ENCODE measurements at places on chromosomes 1 and 21.

DNA sequence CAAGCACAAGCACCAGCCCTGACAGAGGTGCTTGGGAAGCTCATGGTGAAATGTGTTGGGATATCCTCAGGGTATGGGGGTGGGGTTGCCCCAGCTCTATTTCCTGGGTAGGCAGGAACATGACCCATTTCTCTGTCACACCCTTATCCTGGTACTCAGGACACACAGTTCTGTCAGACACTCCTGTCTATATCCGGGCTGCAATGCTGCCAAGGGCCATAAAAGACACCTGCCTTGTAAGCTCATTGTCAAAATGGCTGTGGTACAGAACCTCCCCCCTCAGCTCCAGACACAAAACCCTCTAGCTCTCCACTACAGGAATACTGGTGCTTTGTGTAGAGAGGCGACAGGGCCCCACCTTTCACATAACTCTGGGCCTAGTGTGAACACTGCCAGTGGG, 636.7 kb downstream of the PLA2G4A start:
- no peak for DNase-seq

DNA sequence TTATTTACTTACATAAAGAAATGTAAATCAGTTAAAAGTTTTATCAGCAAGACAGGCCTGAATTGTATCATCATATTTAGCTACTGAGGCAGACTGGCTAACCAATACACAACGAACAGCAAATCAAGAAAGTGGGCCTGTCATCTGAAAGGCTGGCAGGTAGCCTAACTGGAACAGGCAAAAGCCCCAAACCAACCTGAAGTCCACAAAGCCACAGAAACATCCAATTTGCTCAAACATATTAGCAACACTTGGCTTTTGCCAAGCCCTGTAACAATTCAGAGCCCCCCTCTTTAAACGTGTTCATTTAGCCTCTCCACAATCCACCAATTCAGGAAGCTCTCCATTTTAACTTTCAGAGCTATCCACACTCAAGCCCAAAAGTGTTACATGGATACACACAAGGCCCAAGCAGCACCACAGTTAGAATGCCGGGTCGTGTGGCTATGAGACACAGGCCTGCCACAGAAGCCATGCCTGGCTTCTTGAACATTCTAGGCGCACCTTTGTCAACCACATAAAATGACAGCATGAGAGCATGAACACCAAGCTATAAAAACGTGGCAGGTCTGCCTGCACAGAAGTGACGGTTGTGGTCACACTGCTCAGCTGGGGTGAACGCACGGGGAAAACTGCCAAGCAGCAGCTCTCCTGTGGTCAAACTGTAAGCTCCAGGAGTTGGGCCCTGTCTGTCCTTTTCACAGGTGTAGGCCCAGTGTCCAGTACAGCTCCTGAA, 49.3 kb downstream of the CD34 start:
- DNase-seq: no peak

DNA sequence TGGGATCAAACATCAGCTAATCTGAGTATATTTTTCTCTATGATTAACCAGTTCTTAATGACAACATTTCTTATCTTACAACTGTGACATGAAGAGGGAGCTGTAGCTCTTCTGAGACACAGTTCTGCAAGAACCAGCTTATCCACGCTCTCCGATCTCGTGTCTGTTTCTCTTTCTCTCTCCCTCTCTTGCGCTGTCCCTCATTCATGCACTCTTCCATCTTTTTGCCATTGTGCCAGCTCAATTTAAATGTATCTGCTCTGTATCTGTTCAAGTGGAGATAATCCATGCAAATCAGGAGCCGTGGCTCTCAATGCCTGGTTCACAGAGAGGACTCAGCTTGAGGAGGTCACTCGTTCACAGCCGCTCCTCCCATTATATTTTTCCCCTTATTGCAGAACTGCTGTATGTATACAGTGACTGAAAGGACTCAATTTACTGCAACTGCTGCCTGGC, 494.7 kb upstream of the ADGRL2 start:
- DNase-seq: no peak

DNA sequence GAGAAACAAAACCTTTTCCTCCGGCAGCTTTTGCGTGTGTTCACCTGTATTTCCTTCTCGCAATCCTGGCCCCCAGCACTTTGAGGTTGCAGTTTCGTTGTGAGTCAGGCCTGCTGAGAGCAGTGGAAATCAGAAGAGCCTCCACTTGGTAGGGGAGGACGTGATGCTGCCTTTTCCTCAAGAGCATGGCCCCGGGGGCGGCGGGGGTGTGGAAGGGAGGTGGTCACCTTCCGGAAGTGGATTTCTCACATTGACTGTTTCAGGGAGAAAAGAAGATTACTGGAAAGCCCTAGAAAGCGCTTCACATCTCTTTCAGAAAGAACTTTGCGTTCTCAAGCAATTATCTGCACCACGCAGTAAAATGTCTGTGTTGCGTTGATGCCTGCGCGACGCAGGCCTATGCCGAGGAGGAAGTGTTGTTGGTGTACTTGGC, 12.2 kb upstream of the IL10 start:
- no peak for DNase-seq

GRCh38 chr21:14559102-14559501, 13.0 kb upstream of the SAMSN1 start:
- DNase-seq: no peak

- DNase-seq: no peak
Observed at GRCh38 chr21:45513741-45514310, 28.4 kb downstream of the SLC19A1 start.

- DNase-seq: no peak
Observed at GRCh38 chr1:208509072-208509471, 264.9 kb upstream of the PLXNA2 start.

DNA sequence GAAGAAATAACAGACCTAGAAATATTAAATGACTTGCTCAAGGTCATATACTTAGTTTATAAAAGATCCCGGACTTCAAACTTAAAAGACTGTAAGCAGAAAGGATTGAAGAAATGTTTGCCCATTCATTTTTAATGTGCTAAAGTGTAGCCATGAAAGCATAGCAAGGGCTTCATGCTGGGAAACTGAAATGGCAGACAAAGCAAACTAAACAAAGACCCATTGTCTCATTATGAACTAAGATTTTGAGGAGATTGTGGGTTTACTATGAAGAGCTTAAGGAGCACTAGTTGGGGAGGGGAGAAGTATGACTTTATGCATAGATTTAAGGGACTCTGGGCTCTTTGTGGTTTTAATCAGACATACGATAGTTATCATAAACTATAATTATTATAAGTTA, 26.3 kb downstream of the ADAMTS1 start:
- DNase-seq: no peak

- DNase-seq: no peak
Observed at GRCh38 chr1:150180474-150180873, 30.8 kb downstream of the PLEKHO1 start.

DNA sequence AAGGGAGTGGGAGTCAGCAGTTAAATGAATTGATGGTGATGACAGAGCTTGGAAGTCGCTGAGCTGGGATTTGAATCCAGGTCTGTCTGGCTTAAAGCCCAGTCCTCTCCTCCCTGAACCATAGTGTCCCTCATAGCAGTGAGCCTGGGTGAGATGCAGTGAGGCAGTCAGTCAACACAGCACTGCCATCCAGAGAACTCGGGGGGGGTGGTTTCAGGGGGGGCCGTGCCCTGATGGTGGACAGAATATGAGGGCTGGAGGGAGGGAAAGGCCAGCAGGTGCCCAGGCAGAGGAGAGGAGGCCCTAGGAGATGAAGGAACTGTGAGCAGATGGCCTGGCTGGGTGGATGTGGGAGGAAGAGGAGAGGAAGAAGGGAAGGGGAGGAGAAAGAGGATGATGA, 405.6 kb downstream of the PTPRU start:
- no peak for DNase-seq

DNA sequence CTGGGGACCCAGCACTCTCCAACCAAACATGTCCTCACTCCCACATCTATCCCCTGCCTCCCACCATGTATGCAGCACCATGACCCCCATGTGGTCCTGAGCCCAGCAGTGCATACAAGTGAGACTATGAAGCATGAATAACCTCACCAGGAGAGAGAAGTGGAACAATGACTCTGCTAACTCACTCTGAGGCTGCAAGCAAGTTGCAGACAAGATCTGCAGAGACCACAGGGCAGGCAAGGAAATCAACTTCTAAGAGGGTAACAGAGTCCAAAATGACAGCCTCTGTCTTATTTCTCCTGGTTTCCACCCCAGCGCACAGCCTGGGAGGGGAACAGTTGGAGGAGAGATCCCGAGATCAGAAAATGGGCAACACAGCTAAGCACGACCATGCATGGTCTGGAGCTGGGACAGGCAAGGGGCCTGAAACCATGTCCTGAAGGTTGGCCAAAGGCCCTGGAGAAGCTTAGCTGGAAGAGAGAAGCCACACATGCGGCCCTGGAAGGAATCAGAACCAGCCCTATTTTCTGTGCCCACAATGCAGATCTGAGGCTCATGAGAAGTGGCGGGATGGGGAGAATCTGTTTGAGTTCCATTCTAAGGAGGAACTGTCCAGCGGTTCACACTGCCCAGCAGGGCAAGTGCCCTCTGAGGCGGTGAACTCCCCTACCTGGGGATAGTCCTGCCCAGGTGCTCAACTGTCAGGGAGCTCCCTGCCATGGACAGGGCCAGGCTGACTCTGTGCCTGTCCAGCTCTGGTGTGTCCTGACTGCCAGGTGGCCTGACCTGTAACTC, 12.5 kb upstream of the REN start:
- DNase-seq: no peak

- DNase-seq: no peak
Observed at GRCh38 chr1:58755468-58755872, 28.4 kb downstream of the JUN start.

GRCh38 chr1:160032165-160032820, 503 bp upstream of the PIGM start:
- DNase-seq: no peak

DNA sequence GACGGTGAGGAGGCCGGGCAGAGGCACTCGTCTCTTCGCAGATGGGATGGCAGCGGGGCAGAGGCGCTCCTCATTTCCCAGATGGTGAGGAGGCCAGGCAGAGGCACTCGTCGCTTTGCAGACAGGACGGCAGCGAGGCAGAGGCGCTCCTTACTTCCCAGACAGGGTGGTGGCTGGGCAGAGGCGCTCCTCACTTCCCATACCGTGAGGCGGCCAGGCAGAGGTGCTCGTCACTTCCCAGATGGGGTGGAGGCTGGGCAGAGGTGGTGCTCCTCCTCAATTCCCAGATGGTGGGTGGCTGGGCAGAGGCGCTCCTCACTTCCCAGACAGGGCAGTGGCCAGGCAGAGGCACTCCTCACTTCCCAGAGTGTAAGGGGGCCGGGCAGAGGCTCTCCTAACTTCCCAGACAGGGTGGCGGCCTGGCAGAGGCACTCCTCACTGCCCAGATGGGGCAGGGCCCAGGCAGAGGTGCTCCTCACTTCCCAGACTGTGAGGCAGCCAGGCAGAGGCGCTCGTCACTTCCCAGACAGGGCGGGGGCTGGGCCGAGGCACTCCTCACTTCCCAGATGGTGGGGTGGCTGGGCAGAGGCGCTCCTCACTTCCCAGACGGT, 9.9 kb downstream of the TCHHL1 start:
- DNase-seq: no peak

Data from cortex of kidney (tissue), 1 donor.